ENCODE measurements at places on chromosomes 7 and 10.
A peak's percentile ranks its signal among the peaks of the same experiment; 100 is the strongest.

DNA sequence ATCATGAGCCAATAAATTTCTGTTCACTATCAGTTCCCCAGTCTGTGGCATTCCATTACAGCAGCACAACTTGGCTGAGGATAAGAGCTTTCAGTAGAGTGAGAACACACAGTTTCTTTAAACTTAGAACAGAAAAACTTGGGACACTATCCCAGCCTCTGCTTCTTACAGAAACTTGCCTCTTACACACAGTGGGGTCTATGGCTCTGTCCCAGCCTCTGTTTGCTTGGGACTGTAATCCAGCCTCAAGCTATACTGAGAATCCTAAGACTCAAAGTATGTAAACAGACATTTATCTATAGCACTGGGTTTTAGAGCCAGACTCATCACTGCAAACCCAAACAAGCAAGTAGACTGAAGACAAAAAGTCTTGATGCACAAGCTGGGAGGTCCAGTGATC, 355.8 kb upstream of the VSTM2A start:
- no peak for DNase-seq

DNA sequence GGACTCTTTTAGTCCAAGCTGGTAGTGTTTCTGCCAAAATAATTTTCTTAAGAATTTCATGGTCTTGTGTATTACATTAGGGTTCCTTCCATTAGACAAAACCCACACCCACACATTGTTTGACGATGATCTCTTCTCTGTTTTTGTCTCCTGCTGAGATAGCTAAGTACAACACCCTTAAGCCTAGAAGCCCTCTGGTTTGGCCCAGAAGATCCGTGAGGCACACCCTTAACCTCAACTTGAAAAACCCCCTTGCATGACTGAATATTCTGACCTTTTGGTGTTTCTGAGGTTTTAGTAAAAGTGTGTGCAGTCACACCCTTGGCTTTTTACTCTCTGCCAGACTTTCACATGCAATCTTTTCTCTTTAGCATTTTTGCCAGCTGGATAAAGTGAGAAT, 29.3 kb upstream of the ERCC6 start:
- DNase-seq, result no peak

DNA sequence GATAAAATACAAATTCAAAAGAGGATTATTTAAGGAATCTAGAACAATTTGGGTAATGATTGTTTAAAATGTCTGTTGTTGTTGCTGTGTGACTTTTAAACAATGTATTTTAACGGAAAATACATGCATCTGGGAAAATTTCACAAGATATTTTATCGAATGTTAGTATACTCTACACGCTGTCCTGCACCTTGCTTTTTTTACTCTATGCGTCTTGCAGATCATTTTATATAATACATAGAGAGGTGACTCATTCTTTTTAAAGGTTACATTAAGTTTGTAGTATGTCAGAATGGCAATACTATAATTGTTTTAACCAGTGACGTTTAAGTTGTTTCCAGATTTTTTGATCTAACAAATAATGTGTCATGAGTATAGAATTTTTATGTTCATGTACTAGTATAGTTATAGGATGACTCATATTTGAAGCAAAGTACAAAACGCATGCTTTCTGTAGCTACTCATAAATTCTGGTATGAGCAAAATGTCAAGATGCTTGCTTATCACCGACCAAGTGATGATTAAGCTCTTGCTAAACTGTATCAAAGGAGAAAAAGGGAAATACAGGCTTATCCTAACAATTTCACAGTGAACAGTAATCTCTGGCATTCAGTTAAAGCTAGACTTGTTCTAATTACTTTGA, 4.9 kb downstream of the DKK1 start:
- no peak for DNase-seq

GRCh38 chr7:12056381-12056780, 154.7 kb upstream of the TMEM106B start:
- no peak for DNase-seq

GRCh38 chr7:25173184-25173583, 48.1 kb upstream of the CYCS start:
- DNase-seq, result no peak

DNA sequence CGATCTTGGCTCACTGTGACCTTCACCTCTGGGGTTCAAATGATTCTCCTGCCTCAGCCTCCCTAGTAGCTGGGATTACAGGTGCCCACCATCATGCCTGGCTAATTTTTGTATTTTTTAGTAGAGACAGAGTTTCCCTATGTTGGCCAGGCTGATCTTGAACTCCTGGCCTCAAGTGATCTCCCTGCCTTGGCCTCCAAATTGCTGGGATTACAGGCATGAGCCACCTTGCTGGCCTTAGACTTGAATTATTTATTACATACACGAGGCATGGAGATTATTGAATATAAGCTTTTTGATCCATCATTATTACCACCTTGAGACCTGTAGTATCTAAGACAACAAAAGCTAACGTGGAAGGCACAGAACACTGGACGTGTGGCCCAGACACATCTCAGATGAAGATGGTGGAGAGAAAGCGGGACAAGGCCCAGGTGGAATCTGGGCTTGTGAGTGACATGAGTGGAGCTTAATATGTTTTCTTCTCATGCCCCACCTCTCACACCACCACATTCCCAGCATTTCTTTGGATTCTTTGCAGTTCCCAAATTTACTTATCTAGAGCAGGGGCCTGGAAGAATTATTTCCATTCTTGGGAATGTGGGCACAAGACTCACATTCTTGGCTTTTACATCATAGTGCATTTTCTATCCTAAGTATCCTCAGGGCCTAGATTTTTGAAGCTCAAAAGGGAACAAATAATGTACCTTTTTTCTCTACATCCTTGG, 76.6 kb downstream of the SUGCT start:
- DNase-seq, result no peak

- DNase-seq, result no peak
Observed at GRCh38 chr7:28643188-28643569, 230.9 kb downstream of the CREB5 start.

DNA sequence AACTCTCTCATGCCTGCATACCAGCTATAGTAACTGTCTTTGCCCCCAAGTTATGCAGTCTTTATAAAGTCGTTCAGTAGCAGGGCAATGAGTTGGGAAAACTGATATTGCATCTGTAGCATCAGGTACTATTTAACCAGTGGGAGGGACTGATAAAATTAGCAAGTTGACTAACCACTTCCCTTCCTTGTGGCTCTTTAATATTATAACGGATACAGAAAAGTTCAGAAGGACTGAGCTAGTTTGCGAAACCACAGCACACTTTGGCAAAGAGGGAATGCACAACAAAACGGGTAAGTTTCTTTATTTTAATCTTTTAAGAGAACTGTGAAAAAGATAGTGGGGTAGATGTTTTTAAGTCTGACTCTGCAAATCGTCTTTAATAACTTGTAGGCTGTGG, 205.3 kb upstream of the HDAC9 start:
- no peak for DNase-seq

GRCh38 chr10:89921403-89921802, 220.0 kb downstream of the KIF20B start:
- no peak for DNase-seq

GRCh38 chr10:80122746-80123145, 9.8 kb upstream of the PLAC9 start:
- no peak for DNase-seq

- DNase-seq, result no peak
Observed at GRCh38 chr10:121862649-121863048, 65.2 kb downstream of the ATE1 start.

DNA sequence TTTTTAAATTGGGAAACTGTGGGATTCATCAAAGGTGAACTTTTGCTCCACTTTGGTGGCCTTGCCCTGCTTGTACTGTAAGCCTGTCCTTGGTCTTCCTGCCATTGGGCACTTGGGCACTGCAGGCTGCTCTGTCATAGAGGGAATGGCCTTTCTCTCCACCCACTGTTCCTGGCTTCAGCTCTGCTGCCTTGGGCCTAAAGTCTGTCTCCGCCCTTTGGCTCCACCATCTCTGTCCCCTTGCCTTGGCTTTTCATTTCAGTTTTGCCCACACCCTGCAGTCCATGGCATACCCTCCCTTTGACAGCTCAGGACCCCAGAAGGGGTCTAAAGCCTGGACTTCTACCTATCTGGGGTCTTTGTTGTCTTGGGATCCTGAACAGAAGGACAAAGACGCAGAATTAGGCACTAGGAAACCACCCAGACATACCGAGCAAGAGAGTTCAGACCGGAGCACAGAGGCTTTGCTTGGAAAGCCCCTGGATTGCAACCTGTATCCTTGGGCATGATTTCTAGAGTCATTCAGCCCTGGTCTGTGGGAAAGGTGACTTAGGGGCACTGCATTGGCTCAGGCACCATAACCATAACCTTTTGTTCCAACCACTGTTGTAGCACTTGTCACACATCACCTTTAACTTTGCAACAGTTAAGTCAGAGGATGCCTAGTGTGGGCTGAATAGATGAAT, 5.2 kb upstream of the ARHGAP22 start:
- DNase-seq, result no peak

DNA sequence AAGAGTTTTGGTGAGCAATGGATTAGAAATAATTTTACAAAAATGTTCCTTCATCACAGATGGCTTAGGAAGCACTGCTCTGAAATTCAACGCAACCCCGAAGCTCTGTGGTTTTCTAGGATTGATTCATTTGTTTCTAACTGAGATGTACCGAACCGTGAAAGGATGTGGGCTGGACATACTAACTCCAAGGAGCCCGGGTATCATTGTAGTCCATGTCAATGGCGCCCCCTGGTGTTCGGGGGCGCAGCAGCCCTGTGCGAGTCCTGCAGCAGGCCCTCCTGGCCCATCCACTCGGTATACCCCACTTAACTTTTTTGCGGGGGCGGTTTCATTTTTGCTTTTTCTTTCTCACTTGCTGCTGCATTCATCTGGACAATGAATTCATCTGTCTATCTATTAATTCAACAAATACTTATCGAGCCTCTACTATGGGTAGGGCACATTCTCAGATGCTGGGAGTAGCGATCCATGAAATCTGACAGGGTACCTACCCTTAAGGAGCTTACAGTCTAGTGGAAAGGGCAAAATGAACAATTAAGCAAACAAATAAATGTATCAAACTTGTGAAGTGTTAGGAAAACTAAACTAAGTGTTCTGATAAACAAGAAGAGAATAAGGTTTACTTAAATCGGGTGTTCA, 25.2 kb upstream of the ITPRID1 start:
- DNase-seq, result no peak

DNA sequence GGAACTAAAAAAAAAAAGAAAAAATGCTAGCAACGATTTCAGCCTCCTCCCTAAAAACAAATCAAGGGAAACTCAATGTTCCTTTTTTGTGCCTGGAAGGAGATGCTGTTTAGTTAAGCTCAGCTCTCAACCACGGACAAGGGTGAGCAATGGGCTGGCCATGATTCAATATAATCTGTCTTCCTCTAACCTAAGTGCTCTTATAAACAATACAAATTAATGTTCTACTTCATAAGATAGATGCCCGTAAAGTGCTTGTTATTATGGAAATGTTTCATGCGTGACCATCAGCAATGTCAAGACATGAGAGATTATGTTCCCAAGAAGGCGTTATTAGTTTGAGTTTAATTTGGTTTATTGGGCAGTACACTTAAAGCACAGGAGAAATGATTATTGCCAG, 320.3 kb downstream of the SFMBT2 start:
- DNase-seq, result no peak

GRCh38 chr10:48568546-48568945, 36.3 kb downstream of the ARHGAP22 start:
- no peak for DNase-seq

DNA sequence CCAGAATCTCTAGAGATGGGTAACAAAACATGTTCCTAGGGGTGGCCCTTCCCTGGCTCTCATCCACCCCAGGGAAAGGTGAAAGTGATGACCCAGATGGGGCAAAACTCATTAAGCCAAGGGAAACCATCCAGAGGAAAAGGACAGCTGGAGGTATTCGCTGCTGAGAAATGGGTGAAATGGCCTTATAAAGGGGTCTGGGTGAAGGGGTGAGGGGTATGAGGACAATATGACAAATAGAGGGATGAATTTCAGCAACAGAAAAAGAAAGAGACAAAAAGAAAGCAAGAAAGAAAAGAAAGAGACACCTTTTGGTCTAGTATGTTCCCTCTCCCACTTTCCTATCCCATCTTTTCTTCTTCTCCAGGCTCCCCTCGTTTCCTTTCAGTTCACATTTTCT, 26.6 kb downstream of the ARHGAP21 start:
- no peak for DNase-seq

DNA sequence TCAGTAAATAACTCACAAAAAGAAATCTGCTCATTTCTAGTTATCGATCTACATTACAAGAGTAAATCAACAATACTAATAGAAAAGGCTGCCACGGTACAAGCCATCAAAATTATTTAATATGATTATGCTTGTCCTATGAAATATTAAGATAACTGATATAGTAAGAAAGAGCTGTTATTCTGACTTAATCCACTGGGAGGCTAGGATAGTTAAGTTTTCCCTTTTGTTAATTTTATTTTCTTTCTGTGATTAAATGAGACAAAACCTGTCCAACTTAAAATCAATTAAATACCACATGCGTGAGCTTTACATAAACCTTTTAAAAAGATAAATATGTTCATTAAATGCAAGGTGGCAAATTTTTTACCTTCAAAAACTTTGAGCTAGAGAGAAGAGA, 114.8 kb downstream of the LMBR1 start:
- DNase-seq, result no peak

DNA sequence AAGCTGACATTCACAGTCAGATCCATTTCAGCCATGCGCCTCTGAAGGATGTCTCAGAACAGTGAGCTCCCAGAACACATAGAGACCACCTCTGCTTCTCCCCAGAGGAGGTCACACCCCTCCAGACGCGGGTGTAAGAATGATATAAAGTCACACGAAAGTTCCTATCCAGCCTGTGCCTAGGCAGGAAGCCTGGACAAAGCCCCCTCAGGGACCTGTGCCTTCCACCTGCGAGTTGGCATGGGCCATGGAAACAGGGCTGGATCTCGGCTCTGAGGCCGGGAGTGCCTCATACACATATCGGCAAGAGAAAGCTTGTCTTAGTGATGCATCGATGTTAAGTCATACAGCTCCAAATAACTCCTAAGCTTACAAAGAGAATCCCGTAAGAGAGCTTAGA, 5.0 kb downstream of the VIPR2 start:
- DNase-seq, result no peak

- no peak for DNase-seq
Observed at GRCh38 chr7:92648067-92648466, 57.9 kb upstream of the FAM133B start.

GRCh38 chr10:59033622-59034021, 142.8 kb upstream of the PHYHIPL start:
- no peak for DNase-seq

GRCh38 chr7:157139111-157139809, 534 bp downstream of the UBE3C start:
- peak; percentile 42 for DNase-seq

All from activated CD4-positive, alpha-beta T cell treated with anti-CD3 and anti-CD28 coated beads, Interleukin-2, amount 50 U/mL, for 4 hours (primary cell).